Kidney capillary endothelial cell (primary cell): ENCODE measurements at places on chromosomes 1 and 21.

DNA sequence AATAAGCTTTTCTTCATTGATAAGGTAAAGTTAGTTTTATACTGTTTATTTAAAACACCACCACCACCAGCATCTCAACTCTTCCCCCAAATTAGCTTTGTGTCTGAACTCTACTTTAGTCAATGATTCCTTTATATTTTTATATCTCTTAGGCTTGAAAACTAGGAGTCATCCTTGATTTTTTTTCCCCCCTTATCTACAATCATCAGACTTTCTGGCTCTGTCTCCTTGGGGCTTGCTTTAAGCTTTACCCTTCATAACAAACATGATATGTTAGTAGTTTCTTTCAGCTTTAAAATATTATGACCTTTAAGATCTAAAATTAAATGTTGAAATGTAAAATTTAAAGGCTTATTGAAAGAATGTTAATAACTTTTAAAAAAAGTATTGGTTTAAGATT lies 28.3 kb downstream of the HS2ST1 start:
- DNase-seq = no peak

DNA sequence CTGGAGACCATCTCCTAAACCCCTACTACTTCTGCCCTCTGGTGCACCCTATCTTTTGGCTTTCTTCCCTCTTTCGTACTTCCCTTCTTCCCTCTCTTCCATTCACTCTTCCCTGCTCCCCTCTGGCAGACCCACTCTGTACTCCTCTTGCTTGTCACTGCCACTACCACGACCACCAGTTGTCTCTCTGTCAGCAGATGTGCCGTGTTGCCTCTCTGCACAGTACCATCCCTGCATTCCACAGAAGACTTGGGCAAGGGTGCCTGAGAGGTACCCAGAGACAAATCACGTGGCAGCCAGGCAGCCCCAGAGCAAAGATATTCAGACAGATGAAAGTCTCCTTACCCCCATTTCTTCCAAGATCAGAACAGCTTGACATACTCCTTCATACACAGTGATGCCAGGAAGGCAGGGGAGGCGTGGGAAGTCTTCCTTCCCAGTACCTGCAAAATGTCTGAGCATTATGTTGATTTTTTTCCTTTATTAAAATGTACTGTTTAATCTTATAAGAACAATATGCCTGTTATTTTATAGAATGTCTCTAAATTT lies 15.0 kb downstream of the CAMSAP2 start:
- DNase-seq = no peak

DNA sequence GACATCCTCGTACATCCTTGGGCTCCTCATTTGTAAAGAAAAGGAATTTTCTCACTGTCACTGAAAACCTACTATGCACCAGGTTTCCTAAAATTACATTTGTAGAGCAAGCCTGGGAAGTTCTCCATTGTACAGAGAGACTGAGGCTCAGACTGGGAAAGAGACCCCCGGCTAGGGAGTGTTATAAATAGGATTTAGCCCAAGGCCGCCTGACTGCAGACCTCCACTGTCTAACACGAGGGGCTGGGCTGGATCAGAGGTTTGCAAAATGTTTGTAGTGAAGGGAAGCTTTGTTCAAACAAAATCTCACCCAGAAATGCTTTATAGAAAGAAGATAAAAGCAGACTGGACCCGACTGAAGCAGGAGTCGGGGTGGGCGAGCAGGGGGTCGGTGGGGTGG lies 131.3 kb downstream of the ACTL8 start:
- no peak for DNase-seq

DNA sequence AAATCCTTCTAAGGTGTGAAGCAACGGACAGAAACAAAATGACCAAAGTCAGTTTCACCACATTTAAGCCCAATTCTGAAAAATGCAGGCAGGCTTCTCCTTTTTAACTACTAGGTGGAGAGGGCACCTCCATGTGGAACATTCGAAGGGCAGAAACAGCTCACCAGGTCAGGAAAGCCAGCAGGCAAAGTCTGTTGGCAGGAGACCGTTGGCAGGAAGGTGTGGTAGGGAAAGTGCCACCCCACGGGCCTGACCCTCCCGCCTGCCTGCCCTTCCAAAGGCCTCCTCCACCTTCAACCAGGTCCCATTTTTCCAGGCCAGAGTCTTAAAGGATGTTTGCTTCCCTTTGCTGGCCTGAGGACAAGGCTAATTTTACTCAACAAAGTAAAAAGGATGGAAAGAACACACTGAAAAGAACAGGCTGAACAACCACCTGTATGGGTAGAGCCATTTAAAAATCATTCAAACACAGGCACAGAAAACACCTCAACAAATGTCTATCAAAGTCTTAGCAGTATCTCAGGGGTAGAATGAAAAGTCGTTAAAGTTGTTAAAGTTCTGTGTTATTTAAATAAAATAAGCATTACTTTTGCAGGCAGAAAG lies 26.4 kb downstream of the CAPZB start:
- DNase-seq = no peak

- no peak for DNase-seq
These were observed 72.8 kb downstream of the CAMK2N1 start for GRCh38 chr1:20413136-20413775.

- DNase-seq = no peak
These were observed 136.2 kb upstream of the DUSP10 start for GRCh38 chr1:221878134-221878533.

DNA sequence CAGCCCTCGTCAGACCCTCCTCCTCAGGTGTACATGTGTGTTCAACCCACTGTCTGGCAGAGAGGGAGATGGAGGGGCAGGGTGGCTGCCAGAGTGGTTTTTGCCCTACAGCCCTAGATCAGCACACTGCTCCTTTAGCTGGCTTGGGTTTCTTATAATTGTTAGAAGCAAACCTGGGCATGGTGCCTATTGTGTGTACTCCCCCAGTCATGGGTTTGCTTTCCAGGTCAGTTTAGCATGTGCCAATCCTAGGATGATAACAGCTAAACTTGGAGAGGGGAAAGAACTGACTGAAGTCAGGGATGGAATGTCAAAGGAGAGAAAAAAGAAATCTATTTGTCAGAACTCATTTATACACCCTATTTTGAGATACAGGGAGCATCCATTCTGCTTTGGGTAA lies 63.3 kb downstream of the UCK2 start:
- no peak for DNase-seq

DNA sequence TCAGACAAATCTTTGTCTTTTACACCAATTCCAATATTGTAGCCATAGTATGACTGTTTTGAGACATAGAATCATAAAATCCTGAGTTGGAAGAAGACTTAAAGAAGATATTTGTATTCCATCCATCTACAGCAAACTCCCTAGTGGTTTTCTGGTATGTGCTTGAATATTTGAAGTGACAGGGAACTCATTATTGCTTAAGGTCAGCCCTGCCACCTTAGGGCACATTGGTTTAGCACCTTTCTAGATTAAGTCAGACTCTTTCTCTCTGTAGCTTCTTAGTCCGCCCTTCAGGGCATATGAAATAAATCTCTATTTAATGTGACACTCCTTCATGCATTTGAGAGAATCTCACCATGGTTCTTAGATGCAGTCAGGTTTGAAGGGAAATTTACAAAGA lies 49.8 kb downstream of the PTGER3 start:
- DNase-seq = no peak

DNA sequence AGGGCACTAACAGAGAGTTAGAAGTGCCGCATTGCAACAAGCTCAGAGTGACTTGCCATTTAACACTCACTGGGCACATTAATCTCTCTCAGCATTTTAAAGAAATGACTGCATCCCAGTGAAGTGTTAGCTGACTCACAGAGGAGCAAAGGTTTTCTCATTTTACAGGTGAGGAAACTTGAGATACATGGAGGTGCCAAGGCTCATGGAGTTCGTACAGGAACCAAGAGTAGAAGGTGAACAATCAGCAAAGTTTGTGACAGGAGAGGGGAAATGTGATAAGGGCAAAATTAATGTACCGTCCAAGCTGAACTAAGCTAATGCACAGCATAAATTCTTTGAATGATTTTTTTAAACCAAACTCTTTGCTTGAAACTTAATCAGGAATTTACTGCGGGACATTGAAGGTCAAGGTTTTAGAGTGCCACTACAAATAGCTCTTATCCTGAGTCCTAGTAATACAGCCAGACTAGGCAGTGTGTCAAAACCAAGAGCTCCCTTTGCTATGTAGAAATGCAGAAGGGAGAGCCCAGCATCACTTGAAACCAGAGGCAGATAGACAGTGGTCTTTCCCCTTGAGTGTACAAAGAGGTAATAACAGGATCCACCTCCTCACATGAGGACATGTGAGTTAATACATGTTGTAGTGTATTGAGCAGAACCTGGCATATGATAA lies 22.4 kb upstream of the NTPCR start:
- no peak for DNase-seq

DNA sequence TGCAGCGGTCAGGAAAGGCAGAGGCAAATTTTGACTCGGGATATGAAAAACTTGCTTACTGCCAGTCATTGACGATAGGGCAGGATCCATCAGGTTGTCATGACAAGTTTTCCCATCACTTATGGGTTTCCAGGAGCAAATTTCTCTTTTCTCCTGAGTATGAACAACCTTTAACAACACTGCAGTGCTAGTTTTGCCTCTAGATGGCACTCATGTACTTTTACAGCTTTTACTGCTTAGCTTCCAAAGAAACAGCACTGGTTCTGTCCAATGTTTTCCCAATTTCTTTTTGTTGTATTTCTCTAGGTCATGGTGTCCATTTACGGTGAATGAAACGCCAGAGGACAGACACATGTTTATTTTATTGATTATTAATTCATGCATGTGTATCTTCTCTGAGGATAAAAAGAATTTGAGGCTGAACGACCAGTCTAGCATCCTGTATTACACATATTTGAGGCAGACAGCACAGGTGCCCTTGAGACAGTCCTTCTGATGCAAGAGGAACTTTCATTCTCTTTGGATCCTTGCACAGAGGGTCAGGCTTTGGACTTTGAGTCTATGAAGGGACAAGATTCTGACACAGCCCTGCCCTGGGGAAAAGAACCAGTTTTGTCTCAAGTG lies 112.3 kb upstream of the TRABD2B start:
- DNase-seq = peak; percentile 46

DNA sequence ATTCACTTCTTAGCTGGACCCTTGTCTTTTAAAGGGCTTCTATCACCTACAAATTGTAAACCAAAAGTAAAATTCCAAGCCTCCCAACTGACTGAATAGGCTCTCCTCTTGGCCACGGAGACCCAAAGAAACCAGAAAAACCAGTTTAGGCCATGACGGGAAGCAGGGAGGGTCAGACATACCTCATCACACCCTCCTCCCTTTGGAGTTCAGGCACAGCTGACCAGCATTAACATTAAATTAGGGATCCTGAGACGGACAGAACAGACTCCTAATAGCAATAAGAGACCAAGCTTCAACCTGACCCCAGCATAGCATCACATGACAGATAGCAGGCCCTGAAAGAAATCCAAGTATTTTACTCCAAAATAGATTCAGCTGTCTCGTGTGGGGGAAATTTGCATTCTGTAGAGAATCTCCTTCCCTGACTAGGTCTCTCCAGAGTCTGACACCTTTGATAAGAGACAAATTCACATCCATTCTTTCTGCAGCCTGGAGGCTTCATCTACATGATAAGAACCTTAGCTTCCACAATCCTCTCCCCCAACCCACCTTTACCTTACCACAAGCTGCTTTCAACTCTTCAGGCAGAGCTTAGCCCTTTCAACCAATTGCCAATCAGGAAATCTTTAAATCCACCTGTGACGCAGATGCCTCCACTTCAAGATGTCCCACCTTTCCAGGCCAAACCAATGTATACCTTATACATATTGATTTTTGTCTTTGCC lies 177.1 kb upstream of the RAB4A start:
- no peak for DNase-seq

- no peak for DNase-seq
These were observed 11.2 kb downstream of the MEF2D start for GRCh38 chr1:156489166-156489934.

DNA sequence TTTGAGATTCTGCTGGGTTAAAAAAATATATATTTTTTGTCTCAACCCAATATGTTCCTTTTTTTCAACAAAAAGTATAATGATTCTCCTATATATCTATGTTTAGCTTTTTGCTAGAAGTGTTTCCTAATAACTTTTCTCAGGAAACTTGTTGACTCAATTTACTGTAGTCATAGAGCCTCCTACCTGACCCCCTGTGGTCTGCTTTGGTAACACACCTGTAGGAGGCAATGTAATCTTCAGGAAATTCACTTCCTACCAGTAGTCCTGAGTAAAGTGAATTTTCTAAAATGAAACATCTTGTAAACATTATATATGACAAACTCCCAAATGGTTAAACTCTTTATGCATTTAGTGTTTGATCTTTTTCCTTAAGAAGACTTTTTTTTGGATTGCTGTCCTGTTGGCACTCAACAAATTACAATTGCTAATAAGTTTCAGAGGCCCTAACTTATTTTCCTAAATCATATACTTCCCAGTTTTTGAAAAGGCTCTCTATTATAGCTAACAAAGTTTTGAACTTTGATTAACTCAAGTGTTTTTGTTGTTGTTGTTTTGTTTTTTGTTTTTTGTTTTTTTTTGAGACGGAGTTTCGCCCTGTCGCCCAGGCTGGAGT lies 118.3 kb downstream of the OLFML2B start:
- DNase-seq = peak; percentile 36

GRCh38 chr1:40795811-40796586 lies 12.4 kb downstream of the KCNQ4 start:
- DNase-seq = no peak

DNA sequence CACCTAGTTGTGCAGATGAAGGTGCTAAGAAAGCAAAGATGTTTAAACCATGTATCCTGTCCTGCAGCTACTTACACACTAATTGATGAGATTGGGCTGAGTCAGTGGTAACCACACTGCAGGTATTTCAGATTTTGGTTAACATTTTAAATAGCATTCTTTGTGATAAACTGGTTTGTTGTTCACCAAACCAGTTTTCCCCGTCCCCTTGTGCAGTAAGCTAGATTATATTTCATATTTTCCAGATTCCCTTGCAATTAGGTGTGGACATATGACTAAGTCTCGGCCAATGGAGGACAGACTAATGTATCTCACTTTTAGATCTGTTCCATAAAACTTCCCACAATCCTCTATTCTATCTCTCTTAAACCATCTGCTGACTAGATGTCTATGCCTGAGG lies 320.4 kb downstream of the RWDD3 start:
- DNase-seq = no peak

DNA sequence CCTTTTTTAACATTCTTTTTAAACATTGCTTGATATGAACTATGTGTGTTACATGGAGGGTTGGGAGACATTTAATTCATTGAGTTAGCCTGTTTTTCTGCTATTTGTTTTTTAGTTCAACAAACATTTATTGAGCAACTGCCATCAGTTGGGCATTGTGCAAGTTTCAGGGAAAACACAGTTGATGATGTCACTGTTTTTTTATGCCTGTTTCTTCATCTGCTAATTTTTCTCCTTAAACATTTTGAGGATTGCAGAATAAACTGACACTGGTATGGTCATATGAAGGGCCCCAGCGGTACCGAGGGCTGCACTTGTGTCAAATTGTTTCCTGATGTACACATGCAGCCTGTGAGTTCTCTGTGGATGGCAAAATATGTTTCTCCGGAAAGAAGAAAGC lies 253.0 kb downstream of the FGGY start:
- DNase-seq = no peak

DNA sequence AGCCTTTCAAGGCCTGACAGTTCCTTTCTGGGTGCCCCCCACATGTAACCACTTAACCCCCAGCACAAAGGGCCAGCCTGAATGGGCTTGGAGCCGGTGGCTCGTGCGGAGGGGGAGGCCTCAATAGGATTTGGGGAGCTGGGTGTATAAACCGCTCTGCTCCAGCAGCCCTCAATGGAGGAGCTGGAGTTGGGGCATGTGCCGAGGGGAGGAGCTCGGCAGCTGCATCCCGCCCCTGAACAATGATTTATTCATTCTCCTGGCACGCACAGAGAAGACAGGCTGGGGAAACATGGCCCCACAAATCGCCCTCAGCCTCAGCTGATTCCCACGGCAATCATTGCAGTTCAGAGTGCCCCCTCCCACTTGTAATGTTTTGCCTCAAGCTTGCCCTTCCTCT lies 6.9 kb upstream of the C1orf216 start:
- no peak for DNase-seq
